ENCODE measurements at places on chromosomes 13 and 19. TPM values are rescaled to one million over a fixed set of nuclear protein-coding genes. Genes with fewer than 3 reads are reported as not detected.

DNA sequence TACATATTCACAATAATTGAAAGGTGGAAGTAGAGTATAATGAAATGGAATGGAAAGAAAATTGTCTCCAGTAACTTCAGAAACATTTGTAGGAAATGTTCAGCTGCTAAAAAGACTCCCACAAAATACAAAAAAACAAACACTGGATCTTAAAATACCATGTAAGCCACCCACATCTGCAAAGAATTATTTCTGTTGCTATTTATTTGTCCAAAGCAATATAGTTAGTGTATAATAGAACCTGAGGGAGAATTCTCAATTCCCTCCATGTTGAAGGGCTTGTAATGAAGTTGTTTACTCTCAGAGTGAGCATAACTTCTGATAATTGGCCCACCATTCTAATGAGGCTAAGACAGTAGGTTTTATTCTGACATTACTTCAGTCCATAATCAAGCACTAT lies 37.4 kb upstream of the KLF12 start:
- DNase-seq, result no peak

- DNase-seq, result no peak
These were observed 110.3 kb upstream of the ABCC4 start for GRCh38 chr13:95411428-95412040.

DNA sequence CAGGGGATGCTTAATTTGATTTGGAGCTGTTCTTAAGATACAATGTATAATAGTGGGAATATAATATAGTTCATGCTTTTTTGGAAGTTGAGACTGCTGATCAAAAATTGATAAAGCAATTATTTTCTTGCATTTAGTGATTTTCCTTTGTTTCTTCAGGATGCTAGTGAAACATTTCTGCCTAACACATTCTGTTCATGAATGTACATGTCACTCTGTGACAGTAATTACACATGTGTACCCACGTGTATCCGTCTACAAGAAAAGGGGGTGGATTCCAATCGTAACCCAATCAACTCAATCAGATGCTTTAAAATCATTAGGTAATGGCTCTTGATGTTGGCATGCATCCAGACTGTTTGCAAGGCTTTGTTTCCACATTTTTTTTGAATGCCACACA lies 5.0 kb upstream of the FRY start:
- DNase-seq, result no peak

- DNase-seq, result no peak
These were observed 11.9 kb downstream of the GADD45B start for GRCh38 chr19:2487842-2488241.

DNA sequence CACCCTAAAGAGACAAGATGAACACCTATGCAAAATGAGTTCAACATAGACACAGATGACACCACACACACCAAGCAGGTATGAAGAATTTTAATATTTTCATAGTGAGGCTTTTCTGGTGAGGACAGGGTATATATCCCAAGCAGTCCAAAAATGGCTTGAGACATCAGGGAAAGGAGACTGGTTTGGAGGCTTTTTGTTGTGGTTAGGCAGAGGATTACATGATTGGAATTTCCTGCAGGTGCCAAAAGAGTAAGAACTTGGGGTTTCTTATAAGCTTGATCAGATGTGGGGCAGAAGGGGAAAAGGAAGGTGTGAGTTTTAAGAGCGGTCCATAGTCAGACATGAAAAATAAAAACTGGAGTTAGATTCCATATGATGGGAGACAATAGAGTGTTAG lies 420.8 kb upstream of the SLITRK1 start:
- DNase-seq, result no peak

DNA sequence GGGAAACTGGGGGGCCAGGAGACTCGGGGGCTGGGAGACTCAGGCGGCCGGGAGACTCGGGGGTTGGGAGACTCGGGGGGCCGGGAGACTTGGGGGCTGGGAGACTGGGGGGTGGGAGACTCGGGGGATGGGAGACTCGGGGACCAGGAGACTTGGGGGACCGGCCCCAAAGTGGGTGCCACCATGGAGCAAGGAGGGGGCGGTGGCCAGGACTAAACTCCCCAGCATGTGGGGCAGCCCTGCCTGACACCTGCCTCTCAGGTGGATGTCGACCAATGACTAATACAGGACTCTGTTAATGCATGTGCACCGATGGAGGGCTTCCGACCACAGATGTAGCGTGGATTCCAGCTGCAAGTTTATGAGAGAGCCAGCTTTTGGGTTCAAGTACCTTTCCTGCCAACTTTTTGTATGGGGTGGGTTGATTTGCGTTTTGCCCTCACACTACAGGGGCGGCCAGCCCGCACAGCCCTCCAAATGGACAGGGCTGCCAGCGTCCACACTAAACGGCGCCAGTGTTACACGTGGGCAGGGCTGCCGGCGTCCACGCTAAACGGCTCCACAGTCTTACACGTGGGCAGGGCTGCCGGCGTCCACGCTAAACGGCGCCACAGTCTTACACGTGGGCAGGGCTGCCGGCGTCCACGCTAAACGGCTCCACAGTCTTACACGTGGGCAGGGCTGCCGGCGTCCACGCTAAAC lies 62.2 kb downstream of the RASA3 start:
- DNase-seq, result peak; percentile 17

- no peak for DNase-seq
These were observed 12.0 kb downstream of the FPR2 start for GRCh38 chr19:51772977-51773376.

DNA sequence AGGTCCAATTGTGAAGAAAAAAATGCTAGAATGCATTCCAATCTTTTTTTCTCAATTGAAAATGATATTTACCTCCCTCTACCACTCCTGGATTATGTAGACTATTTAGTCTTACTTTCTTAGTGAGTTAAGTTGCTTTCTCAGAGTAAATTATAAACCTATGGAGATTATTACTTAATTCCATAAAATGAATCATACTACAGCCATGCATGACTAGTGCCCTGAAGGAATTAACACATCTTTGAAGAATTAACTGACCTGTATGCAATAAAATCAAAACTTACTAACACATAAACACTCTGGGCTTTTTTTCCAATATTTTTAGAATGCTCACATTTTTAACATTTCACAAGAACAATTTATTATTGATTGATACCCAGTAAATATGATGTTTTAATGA lies 379.4 kb upstream of the DACH1 start:
- DNase-seq, result no peak

GRCh38 chr13:58085274-58085673 lies 453.7 kb downstream of the PCDH17 start:
- DNase-seq, result no peak

- DNase-seq, result no peak
These were observed 466.6 kb downstream of the FGF9 start for GRCh38 chr13:22137361-22138050.

The IRGC gene
- total RNA-seq, result not detected

DNA sequence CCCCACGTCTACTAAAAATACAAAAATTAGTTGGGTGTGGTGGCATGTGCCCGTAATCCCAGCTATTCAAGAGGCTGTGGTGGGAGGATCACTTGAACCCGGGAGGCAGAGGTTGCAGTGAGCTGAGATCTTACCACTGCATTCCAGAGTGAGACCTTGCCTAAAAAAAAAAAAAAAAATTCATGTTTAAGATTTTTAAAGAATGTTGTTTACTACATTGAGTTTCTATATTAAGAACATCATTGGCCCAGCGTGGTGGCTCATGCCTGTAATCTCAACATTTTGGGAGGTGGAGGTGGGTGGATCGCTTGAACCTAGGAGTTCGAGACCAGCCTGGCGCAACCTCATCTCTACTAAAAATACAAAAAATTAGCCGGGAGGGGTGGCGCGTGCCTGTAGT lies 31.9 kb upstream of the FLT1 start:
- no peak for DNase-seq

The ZNF135 gene
- total RNA-seq, result 1.2 TPM

DNA sequence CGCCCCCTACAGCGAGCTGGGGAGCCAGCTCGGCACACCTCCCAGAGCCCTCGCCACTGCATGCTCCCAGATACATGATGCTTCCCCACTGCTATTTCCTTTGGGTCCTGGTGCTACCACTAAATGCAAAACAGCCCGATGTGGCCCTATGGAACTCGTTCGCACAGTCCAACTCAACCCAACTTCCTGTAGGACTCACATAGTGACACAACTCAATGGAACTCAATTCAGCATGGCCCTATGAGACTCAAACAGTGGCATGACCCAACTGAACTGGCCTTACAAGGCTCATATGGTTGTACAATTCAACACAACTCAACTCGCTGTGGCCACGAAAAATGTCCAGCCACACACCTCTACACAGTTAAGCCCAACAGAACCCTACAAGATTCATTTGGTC lies 3.5 kb downstream of the KCNA7 start:
- DNase-seq, result no peak

DNA sequence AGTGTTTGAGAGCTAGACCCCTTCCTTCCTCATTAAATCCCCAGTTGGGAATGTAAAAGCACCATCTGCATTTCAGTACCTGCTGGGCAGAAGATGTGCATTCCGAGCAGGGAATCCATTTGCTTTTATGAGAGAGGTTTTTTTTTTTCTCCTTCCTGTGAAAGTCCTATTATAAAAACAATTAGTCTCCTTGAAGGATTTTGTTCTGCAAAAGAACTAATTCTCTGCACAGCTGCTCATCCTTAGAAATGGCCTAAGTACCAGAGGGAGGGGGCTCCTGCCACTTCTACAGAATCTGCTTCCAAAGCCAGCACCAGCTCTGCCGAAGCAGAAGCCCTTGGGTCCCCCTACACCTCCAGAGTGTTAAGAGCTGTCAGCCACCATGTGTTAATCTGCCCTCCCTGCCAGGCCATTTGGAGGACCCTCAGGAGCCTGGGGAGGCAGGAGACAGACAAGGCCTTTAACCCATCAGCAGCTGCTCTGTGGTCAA lies 36.4 kb upstream of the SERPINE3 start:
- no peak for DNase-seq

DNA sequence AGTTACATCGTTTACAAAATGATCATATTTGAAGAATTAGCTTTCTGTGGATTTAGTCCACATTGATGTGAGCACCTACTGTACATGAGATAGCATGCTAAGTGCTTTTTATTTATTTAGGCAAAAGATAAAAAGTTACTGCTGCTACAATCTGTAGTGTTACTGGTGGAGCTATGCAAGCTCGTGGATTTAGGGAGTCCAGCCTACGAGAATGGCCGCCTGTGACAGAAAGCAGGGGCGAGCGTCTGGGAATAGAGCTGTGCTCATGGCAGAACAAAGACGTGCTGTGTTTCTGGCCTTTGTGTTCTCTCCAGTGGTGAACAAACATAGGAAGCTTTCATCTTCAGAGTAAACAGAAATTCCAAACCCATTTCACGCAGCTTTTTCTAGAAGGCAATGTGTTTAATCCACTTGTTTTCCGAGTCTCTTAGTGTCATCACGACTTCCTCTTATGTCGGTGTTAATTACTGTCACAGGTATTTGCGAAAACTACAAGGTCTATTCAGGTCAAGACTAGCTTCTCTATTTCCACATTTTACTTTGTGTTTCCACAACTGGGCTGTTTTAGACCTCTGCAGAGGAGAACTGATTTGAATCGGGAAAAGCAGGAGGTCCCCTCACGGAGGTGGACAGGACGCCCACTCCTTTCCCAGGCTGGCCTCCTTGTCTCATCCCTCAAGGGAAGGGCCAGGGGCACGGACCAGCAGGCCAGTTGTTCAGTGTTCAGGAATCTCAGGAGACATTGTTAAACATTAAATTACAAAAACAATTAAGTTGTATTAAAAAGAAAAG lies 67.3 kb downstream of the ATP11A start:
- DNase-seq, result no peak

The ZNF264 gene
- total RNA-seq, result 31.3 TPM

- DNase-seq, result no peak
These were observed 583 bp downstream of the ZNF615 start for GRCh38 chr19:52007451-52007805.

The PLK5 gene
- not detected for total RNA-seq

DNA sequence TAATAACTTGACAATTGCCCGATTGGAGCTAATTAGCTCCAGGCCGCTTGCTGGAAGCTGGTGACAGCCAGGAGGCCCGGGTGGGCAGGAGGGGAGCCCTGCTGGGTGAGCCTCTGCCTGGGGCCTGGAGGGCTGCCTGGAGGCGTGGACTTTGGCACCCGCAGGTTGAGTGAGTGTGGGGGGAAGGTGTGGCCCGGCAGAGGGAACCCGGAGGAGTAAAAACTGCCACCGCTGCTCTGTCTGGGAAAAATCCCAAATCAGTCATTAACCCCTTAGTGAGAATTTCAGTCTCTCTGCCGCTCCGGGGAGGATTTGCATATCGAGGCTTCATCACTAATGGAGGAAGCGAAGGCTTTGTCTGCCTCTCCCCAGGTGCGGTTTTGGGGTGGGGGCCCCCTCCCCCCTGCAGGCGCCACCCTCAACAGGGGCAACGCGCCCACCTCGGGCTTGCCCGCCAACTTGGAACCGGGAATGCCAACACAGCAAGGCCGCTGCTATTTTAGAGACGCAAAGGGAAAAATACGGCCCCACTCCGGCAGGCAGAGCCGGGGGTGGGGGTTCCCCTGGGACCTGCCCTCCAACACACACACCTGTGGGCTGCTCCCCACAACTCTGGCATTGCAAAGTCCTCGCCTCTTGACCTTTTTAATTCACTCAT lies 6.2 kb downstream of the EFNA2 start:
- no peak for DNase-seq

GRCh38 chr13:50224534-50224933 lies 209.3 kb downstream of the KCNRG start:
- DNase-seq, result no peak

- DNase-seq, result no peak
These were observed 69.8 kb downstream of the ALOX5AP start for GRCh38 chr13:30805132-30805537.

- no peak for DNase-seq
These were observed 40.1 kb downstream of the HSPH1 start for GRCh38 chr13:31121379-31122140.

- DNase-seq, result no peak
These were observed 139.2 kb downstream of the PCDH20 start for GRCh38 chr13:61276401-61276800.

The SIGLEC10 gene
- total RNA-seq, result 3.9 TPM

DNA sequence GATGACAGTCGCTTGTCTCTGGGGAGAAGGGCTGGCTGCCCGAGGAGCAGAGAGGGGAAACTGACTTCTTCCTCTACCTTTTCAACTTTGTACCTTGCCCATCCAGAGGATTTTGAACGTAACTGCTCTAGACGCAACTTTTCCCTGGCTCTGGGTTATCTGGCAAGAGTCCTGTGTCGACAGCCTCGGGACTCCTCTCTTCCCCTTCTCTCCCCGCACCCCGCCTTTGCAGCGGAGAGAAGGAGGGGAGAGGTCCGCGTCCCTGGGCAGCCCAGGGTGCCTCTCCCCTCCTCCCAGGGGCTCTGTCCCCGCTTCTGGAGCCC lies 574 bp downstream of the SH3GL1 start:
- DNase-seq, result no peak

DNA sequence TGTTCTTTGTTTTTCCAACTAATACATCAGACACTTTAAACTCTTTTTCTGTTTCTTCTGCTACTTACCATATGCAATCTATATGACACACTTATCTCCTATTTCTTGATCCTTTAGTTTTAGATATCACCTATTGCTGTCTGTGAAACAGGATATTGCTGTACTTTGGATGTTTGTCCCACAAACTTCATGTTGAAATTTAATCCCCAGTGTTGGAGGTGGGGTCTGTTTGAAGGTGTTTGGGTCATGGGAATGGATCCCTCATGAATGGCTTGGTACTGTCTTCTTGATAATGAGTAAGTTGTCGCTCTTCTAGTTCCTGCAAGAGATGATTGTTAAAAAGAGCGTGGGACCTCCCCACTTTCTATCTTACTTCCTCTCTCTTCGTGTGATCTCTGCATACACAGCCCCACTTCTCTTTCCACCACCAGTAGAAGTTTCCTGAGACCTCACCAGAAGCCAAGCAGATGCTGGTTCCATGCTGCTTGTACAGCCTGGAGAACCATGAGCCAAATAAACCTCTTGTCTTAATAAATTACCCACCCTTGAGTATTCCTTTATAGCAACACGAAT lies 244.2 kb downstream of the NHLRC3 start:
- no peak for DNase-seq

The SBK2 gene
- not detected for total RNA-seq
